KG1 (cell line): ENCODE measurements at places on chromosomes 3 and 15.

DNA sequence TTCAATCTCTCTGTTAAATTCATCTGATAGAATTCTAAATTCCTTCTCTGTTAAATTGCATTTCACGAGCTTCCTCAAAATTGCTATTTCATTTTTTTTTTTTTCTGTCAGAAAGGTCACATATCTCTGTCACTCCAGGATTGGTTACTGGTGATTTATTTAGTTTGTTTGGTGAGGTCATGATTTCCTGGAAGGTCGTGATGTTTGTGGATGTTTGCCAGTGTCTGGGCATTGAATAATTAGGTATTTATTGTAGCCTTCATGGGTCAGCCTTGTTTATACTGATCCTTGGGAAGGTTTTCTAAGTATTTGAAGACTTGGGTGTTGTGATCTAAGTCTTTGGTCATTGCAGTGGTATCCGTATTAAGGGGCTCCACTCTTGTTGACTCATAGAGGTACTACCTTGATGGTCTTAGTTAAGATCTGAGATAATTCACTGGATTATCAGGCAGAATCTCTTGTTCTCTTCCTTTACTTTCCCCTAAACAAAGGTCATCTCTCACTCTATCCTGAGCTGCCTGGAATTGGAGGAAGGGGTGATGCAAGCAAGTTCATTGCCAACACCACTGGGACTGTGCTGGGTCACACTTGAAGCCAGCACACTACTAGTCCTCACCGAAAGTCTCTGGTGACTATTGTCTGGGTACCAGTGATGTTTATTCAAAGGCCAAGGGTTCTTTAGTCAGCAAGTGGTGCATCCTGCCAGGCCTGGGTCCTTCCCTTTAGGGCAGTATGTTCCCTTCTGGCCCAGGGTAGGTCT is 231.1 kb downstream of the GBE1 start:
- DNase-seq: no peak

GRCh38 chr15:73265536-73266153 is 103.1 kb downstream of the HCN4 start:
- peak; percentile 15 for DNase-seq

- no peak for DNase-seq
These were observed 1165.1 kb downstream of the ROBO2 start for GRCh38 chr3:78204977-78205376.

DNA sequence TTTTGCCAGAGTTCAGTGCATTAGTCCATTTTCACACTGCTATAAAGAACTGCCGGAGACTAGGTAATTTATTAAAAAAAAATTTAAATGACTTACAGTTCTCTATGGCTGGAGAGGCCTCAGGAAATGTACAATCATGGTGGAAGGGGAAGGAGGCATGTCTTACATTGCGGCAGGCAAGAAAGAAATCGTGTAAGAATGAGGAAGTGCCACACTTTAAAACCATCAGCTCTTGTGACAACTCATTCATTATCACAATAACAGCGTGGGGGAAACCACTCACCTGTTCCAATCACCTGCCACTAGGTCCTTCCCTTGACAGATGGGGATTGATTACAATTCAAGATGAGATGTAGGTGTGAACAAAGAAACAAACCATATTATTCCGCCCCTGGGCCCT is 1361.4 kb downstream of the NSUN3 start:
- DNase-seq: no peak

GRCh38 chr3:153349108-153349499 is 187.1 kb downstream of the RAP2B start:
- DNase-seq: no peak

DNA sequence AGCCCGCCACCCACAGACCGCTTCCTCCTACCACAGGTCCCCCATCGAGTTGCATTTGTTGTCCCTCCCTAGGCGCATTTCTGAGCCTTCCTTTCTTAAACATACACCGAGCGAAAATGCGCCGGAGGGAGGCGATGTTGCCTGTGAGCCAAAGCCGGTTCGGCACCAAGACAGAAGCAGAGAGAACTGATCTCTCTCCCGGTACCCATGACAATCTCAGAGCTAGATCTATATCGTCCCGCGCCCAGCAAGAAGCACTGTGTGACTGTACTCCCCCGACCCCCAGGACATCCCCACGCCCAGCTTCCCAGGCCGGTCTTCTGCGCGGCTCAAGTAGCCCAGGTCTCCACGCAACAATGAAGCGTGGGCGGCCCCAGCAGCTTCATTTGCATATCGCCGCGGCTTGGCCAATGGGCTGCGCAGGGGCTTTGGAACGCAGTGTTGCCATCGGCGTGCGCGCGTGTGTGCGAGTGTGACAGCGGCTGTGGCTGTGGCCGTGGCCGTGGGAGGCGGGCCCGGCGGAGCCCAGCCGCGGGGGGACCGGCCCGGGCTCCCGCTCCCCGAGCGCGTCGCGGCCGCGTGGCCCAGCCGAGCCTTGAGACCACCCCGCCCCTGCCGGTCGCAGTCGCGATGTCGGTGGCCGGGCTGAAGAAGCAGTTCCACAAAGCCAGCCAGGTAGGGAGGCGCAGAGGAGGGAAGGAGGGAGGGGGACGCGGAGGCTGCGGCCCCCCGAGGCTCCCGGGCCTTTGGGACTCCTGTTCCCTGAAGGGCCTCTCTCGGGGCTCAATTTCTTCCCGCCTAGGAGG is at the start of gene SH3GL3:
SH3GL3 (plus strand) TSS at position 438 of the 806 bp plus-strand sequence; CDS start at position 631, 193 bp downstream.
- no peak for DNase-seq

DNA sequence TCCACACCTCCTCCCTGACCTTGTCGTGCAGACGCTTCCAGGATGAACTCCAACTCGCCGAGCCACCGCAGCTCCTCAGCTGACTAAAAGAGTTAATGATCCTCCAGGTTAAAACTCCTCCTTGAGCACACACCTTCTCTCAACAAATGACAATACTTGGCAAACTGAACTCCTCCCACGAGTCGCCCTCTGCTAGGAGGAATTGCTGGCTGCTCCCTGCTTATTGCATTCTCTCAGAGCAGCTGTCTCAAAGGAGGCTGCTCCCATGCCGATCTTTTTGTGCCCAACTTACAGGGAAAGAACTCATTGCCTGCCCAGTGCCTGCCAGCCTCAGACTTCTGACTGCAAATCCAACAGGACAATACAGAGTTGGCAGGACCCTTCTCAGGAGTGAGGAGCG is at the start of gene ATP13A4:
ATP13A4 (minus strand) TSS at position 85 of the 400 bp plus-strand sequence. CDS start 96 bp downstream, outside the sequence.
- no peak for DNase-seq

GRCh38 chr3:143573610-143574303 is 274.5 kb downstream of the SLC9A9 start:
- DNase-seq: no peak

DNA sequence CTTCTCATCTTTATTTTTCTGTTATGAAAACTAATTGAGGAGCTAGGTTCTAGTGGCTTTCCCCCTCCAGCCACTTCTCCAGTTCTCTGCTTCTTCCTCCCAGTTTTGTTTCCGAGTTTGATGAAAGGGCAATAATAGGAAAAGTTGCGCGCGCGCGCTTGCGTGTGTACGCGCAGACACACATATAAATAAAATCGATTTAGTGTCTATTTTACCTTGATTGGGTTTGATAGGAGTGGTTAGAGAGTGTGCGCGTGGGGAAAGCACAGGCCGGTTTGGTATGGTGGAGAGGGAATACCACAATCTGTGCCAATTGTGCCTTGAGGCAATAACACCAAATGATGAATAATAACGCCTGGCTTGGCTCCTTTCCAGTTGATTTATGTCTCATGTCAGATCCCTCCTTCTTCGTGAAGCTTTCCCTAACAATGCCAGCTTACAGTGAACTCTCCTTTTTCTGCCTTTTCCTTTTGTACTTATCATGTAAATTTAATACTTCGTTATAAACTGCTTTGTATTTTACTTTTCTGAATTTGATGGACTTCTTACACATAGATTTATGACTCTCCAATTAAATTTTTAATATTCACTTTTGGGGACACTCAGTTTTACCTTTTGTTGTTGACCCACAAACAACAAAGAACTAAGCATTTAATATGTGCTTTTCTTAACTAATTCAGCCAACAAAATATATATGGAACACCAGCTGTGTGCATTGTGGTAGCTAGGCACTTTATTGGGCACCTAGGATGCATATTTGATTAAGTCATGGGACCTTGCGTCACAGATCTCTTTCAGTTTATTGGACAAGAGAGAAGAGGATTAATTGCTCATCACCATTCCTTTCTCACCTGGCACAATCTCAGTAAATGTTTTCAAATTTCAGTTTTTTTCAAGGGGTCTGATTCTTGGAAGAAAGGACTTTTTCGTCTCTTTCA is 1.7 kb downstream of the TIPARP start:
- DNase-seq: no peak

DNA sequence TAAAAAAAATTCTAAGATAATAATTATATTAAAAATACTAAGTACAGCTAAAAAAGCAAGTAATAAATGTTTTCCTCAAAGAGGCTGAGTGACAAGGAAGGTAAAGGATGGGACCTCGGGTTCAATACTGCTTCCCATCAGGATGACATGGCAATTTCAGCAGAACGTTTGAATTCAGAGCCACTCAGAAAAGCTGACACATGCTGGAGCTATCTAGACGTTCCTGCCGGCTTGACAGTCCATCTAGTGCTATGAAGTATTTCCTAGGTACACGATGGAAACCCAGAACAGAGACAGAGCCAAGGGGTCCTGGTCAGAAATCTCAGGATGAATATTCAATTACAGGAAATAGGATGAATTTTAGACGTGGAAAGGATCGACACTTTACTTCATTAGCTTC is 361.8 kb downstream of the FGF12 start:
- DNase-seq: no peak

GRCh38 chr15:56719774-56720555 is 13.3 kb downstream of the ZNF280D start:
- DNase-seq: no peak

DNA sequence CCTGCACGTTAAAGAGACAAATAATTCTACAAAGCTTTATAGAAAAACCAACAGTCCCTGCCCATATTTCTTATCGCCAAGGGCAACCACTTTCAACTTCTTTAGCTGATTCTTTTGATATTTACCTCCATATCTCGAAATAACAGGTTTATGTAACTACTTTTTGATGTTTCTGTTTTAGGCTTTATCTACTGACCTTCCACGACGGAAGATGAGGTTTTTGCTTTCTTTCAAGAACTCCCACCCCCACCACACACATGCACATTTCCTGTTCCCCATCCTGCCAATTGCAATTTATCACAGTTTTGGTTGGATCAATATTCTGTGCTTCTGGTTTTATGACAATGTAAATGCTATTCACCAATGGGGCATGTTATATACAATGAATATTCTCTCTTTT is 330.4 kb upstream of the ICE2 start:
- DNase-seq: no peak

DNA sequence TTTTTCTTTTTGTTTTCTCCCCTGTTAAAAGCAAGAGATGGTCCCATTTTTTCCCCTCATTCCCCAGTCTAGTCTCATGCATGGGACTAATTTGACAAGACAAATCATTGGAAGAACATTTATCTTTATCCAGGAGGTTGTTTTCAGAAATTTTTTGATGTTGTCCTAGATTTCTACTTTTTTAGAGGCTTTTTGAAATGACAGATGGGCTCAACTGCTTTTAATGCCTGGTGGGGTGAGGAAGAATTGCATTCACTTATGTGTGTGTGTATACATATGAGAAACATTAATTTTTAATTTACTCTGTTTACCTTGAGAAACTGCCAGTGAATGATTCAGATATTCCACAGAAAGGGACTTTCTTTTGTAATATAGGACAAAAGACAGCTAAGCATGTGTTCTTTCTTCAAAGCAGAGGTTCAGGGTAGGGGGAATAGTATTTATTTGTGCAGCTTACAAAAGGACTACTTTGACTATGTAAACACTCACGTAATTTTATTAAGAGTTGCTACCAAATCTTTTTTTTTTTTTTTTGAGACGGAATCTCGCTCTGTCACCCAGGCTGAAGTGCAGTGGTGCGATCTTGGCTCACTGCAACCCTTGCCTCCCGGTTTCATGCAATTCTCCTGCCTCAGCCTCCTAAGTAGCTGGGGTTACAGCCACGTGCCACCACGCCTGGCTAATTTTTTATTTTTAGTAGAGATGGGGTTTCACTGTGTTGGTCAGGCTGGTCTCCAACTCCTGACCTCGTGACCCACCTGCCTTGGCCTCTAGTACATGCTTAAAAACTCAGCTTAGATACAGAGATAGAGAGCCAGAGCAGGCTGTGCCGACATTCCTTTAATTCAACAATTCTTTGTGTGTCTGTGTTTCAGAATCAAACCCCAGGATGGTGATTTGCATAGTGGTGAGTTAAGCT is 130.1 kb upstream of the RARB start:
- DNase-seq: no peak

DNA sequence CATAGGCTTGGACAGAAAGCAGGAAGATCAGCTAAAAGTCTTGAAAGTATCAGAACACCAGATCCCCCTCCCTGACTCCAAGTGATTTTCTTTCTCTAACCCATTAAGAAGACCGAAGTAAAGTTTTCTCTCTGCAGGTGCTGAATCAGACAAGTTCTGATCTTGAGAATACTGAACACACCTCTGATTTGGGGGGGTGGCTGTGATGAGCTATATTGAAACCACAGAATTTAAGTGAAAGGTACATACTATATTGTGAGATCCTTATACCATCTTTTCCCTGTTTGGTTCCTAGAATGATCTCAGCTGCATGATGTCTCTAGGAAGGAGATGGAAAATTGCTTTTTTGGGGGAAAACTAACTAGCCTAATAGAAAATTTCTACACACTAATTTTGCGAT is 196.0 kb downstream of the DIPK2A start:
- DNase-seq: no peak

GRCh38 chr3:171374661-171375285 is 85.4 kb downstream of the TNIK start:
- no peak for DNase-seq

DNA sequence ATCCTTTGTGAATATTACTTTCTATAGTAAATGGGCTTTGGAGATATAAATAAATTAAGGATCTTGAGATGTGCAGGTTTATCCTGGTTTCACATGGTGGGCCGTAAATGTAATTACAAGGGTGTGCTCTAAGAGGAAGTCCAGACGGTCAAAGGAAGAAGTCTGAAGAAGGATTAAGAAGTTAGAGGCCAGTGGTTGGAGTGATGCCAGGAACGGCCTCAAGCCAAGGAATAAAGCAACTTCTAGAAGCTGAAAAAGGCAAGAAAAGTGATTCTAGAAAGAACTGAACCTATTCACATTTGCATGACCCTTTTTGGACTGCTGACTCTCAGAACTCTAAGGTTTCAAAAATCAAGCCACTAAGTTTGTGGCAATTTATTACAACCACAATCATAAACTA is 981.3 kb upstream of the ALCAM start:
- no peak for DNase-seq
